ENCODE measurements at places on chromosomes 4 and X.

DNA sequence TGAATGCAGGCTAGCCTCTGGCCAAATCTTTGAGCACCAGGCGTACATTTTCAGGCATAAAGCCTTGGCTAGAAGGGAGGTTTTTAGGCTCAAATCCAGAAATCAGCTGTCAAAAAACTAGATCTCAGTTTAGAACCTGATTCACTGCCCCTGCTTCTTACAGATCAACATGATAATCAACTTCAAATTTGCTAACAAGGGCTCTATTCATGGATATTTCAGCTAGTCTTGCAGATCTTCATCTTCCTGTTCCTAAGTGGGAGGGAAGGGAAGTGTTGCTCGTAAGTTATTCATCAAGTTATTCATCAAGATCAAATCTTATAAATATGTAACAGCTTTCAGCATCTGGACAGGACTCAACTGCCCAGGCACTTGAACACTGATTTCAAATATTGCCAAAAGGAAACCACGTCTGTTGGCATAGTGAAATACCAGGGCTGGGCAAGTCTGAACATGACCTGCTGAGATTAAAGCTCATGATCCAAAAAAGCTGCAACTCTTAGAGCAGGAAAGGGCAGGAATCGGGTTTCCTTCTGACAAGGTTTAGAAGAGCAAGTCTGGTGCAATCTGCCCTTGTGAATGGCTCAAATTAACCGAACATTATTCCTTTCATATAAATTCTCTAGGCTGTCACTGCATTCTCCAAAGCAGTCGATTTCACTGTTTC lies 200.3 kb downstream of the PDGFC start:
- DNase-seq = no peak

DNA sequence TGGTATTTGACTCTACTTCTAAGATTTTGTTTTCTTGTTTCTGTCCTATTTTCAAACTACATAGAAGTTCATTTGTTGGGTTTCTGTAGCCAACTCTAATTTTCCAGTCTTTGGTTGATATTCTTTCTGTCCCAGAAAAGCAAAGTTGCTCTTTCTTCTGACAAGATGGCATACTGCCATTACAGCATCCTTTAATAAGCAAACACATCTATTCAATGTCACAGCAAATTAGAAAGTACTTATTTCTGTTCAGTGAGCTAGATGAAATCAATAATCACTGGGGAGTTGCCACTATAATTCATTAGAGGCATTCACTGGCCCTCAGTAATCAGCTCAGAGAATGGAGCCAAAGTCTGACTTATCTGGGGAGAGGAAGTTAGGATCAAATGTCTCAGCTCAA lies 1258.0 kb upstream of the IGFBP7 start:
- no peak for DNase-seq

GRCh38 chr4:99062120-99062519 lies 26.5 kb downstream of the ADH5 start:
- no peak for DNase-seq

- DNase-seq = no peak
Observed at GRCh38 chr4:71867598-71867997, 83.7 kb upstream of the GC start.

- DNase-seq = no peak
Observed at GRCh38 chrX:148412006-148412405, 88.4 kb upstream of the AFF2 start.

- no peak for DNase-seq
Observed at GRCh38 chrX:52082578-52082977, 13.6 kb upstream of the MAGED4B start.

DNA sequence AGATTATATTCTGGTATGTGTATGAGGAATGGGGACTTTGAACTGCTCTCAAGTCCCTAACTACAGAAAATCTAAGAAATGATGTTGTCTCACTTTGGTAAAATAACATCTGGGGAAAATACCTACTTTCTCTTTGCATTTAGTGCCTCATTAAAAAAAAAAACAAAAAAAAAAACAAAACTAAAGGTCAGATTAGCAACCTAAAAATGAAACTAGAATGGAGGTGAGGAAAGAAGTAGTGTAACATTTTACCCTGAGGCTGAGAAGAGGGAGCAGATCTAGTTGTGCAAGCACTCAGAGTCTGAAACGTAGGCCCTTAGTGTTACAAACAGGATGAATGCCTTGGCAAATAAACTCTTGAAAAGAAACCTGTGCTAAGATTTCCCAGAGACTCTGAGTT lies 56.0 kb downstream of the VGLL1 start:
- no peak for DNase-seq

Data from Kasumi-1 (cell line).